Upper lobe of left lung (tissue), 6 donors: ENCODE measurements at places on chromosomes 13 and 19. TPM values are rescaled to one million over a fixed set of nuclear protein-coding genes. Genes with fewer than 3 reads are reported as not detected.

Gene PRX
- total RNA-seq, result 146 TPM

Gene JAK3
- 11.0 TPM for total RNA-seq

Gene PLK5
- total RNA-seq, result not detected

Gene ZNF799
- 5.1 TPM for total RNA-seq

Gene UBL3
- 32.5 TPM for total RNA-seq

Gene ERFL
- total RNA-seq, result 0.49 TPM

Gene VAV1
- total RNA-seq, result 14.3 TPM

Gene SPART
- total RNA-seq, result 66.5 TPM

Gene ZNF667
- 3.6 TPM for total RNA-seq

Gene HSPB6
- 9.1 TPM for total RNA-seq

Gene SERTAD3
- 44.5 TPM for total RNA-seq

Gene B3GNT8
- 31.6 TPM for total RNA-seq

Gene RASAL3
- total RNA-seq, result 20.6 TPM

Gene SOX1
- total RNA-seq, result not detected

Gene HIF3A
- total RNA-seq, result 1,057 TPM

Gene ZNF486
- 4.3 TPM for total RNA-seq

Gene LIM2
- total RNA-seq, result not detected

Gene S1PR5
- total RNA-seq, result 1.6 TPM

Gene SLC25A41
- total RNA-seq, result not detected

Gene LILRA1
- total RNA-seq, result 3.8 TPM

Gene TJP3
- 46.3 TPM for total RNA-seq

Gene PRKCG
- 0.39 TPM for total RNA-seq

Gene ERICH4
- total RNA-seq, result not detected
